ENCODE measurements at places on chromosomes 7 and 10. TPM values are rescaled to one million over a fixed set of nuclear protein-coding genes. Genes with fewer than 3 reads are reported as not detected.

Gene PDCD4
- 29.3 TPM for total RNA-seq

Gene FAM25G
- total RNA-seq, result not detected

Gene ZNF438
- 1.9 TPM for total RNA-seq

Gene ZNF775
- 6.8 TPM for total RNA-seq

Gene CLRN3
- not detected for total RNA-seq

Gene TRIM50
- not detected for total RNA-seq

Gene CLDN4
- 4.9 TPM for total RNA-seq

Gene HYAL4
- 0.08 TPM for total RNA-seq

Gene XRCC2
- total RNA-seq, result 3.9 TPM

Gene CPEB3
- 0.39 TPM for total RNA-seq

Gene LDB3
- not detected for total RNA-seq

Gene MSS51
- 0.48 TPM for total RNA-seq
